ENCODE measurements at places on chromosomes 6 and 20.

DNA sequence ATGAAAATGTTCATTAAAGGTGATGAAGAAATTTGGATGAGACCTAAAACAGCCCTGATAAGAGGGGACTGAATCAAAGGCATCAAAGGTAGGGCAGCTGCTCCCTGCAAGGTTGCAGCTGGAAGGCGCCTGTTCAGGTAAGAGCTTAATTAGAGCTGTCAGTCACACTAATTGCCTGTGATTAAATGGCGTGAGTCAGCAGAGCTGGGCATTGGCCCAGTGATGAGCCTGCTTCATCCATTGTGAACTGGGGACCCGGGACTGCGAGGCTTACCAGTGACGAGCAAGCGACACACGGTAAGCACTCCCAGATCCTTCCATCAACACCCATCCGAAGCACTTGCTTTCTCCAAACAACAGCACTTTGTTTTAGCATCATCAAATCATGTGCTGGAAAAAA is 621.5 kb upstream of the CDH4 start:
- DNase-seq: no peak

GRCh38 chr6:1390133-1390945 is 963 bp downstream of the FOXF2 start:
- no peak for DNase-seq

DNA sequence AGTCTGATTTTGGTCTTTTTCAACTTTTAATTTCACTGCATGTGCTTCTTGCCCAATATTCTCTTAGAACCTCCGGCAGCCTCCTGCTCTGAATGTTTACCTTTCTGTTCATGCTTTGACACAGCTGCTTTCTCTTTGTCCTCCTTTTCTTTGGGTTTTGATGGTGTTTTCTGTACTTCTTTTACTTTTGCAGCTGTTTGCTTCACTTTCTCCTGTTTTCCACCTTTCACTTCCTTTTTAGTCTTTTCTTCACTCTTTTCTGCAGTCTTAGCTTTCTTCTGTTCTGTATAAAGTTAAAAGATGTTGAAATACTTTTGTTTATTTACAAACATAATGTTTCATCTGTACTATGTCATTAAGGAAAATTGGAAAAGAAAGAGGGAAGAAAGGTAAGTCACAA is 133.1 kb downstream of the TRDN start:
- no peak for DNase-seq

GRCh38 chr20:47427067-47427466 is 70.6 kb upstream of the ZMYND8 start:
- DNase-seq: no peak

GRCh38 chr6:5205035-5205507 is 55.7 kb downstream of the LYRM4 start:
- no peak for DNase-seq

DNA sequence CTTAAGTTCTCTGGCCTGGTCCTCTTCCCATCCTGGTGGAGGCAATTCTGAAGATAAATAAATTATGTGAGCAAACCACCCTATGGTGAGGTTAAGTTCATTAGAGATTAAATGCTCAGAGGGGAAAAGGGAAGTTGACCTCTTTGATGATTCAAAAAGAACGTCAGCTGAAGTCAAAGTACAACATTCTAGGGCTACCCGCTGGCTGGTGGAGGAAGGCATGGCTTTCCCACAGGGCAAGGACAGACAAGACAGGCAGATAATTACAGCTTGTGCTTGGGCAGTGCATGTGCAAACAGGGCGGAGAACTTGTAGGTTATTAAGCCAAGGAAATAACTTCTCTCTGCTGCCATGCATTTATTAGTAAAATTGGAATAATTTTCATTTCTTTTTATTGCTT is 91.0 kb upstream of the SLC24A3 start:
- DNase-seq: no peak

DNA sequence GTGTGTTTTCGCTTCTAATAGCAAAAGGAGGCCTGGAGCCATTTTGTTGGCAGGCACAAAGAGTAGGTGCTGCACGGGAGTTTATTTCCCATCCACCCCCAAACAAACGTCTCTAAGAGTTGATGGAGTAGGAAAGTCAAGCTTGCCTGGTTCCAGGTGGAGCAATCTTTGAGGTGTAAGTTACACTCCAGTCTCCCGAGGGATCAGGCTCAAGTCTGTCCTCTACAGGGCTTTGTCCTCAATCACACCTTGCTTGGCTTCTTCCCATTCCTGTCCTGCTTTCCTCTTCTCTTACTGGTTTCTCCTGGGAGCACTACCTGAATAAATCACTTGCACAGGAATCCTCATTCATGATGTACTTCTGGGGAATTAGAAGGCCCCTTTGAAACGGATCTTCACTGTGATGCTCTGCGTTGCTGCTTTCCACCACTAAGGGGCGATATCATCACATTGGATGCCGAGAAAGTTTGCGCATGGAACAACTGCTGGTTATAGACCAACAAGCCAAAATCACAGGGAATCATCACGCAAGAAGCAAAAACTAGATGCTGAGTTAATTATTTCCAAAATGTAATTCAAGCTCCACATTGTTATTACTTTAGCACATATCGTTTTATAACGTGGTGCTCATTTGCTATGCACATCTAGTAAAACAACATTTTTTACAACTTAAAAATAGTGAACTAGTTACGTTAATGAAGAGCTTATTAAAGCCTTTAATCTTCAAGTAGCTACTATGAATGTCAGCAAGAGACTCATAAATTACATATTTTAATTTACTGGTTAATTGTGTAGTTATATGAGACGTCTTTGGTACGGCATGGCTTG is 156.8 kb downstream of the DNAH8 start:
- DNase-seq: peak; percentile 70

Data from activated naive CD4-positive, alpha-beta T cell treated with Interleukin-2 at 50 U/mL for 16 hours (primary cell).